T-helper 9 cell (primary cell): ENCODE measurements at places on chromosomes 1 and 21.

DNA sequence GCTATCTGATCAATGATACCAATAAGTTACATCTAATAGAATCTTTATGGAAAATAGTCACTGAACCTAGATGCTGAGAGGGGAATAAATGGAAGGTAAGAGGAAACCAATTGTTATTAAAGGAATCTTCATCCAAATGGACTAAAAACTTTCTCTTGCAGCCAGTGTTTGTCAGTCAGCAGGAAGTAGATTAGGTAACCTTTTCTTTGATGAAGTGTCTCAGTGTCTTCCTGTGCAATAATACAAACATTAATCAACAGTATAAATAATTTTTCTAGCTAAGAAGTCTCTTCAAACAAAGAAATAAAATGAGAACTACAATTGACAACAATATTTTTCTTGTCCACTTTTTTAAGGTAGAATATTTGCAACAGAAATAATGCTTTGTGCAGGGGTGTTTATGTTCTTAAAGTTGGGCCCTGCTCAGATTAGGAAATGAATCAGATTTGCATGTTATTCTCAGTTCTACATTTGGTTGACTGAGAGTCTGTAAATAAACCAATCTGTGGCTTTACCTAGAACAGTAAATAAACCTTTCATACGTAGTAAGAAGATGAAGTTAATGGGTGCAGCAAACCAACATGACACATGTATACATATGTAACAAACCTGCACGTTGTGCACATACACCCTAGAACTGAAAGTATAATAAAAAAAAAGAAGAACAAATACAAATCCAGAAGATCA is 391.4 kb downstream of the MRPL39 start:
- no peak for DNase-seq

GRCh38 chr1:151961833-151962232 is 31.8 kb downstream of the S100A10 start:
- DNase-seq, result no peak

- DNase-seq, result no peak
These were observed 87.1 kb downstream of the FGGY start for GRCh38 chr1:59383963-59384362.

GRCh38 chr1:55064071-55064581 is 24.8 kb downstream of the PCSK9 start:
- DNase-seq, result no peak
